Activated CD8-positive, alpha-beta T cell treated with anti-CD3 and anti-CD28 coated beads, Interleukin-2, amount 10 ng/mL, durations not matched to agents 7 days and 5 days (primary cell): ENCODE measurements at places on chromosomes 1 and 21. TPM values are rescaled to one million over a fixed set of nuclear protein-coding genes. Genes with fewer than 3 reads are reported as not detected.

Gene NUAK2
- 1.6 TPM for total RNA-seq

Gene HPDL
- total RNA-seq: 16.8 TPM

Gene C1orf50
- total RNA-seq: 6.3 TPM

Gene KCND3
- total RNA-seq: not detected

Gene SIPA1L2
- total RNA-seq: 0.23 TPM

Gene EFNA3
- 3.8 TPM for total RNA-seq

DNA sequence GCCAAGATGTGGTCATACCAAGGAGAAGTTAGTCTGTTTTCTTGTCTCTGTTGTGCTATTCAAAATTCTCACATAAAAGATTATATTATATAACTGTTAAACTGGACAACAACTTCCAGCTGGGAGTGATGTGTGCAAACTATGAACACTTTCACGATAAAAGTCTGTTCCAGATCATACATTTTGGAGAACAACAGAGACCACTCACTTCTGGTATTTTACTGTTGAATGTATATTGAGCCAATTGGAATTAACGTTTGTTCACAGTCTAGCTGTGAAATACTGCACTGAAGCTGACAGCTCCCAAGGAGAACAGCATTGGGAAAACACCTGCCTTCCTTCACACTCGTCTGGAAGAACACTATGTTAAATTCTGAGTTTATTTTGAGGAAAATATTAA lies 860 bp upstream of the SHCBP1L start:
- H3K27ac ChIP-seq: no peak overlapping the region
- peaks cover 5% of the 10 kb centered on the region for H3K4me1 ChIP-seq
- H3K27me3 ChIP-seq: peaks cover 22% of the 10 kb centered on the region
- H3K4me3 ChIP-seq: no peak overlapping the region
- no peak for DNase-seq
- no peaks in the 10 kb centered on the region for H3K36me3 ChIP-seq

DNA sequence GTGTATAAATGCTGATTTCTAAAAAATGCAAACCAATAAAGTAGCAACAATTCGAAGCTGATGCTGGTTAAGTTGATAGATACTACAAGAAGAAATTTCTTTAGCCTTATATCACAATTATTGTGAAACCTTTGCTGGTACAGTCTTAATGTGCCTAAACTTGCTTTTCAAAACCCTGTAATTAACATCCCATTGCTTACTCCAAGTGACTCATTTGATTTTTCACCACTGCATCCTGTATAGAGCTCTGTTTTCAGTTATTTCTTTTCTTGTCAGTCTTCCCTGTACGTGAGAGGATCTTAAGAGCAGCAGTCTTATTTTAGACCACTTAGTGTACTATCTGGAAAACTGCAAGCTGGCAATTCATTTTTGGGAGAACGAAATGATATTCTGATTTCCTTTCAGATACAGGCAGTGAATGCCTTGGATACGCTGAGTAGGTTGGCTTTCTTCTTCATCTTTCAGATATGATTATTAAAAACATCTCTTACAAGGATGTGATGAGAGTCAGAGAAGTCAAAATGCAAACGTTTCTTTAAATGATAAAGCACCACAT lies 210.3 kb downstream of the KCTD3 start:
- no peak overlapping the region for H3K4me3 ChIP-seq
- no peak for DNase-seq
- H3K27me3 ChIP-seq: no peaks in the 10 kb centered on the region
- H3K4me1 ChIP-seq: no peaks in the 10 kb centered on the region
- no peaks in the 10 kb centered on the region for H3K36me3 ChIP-seq

- H3K36me3 ChIP-seq: peaks cover 7% of the 10 kb centered on the region
- no peak for DNase-seq
- no peaks in the 10 kb centered on the region for H3K27me3 ChIP-seq
- H3K4me3 ChIP-seq: no peak overlapping the region
- peaks cover 32% of the 10 kb centered on the region for H3K4me1 ChIP-seq
Measured at GRCh38 chr1:8378178-8378577, 60.3 kb downstream of the SLC45A1 start.

DNA sequence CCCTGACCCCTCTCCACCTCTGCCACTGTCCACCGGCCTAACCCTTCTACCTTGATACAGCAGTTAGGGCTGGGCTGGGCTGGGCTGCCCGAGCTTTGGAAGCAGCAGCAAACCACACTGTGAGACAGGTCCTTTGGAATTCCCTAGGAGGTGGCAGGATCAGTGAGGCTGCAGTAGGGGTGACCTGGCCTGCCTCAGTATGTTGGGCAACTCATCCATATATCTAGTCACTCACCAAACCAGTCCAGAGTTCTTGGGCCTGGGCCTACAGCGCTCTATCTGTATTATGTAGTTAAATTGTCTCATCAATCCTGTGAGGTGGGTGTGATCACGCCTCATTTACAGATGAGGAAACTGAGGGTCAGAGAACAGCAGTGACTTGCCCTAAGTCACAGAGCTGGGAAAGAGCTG lies 13.3 kb upstream of the SYNC start:
- no peaks in the 10 kb centered on the region for H3K36me3 ChIP-seq
- DNase-seq: no peak
- H3K4me3 ChIP-seq: no peak overlapping the region
- peaks cover 6% of the 10 kb centered on the region for H3K27me3 ChIP-seq
- no peak overlapping the region for H3K27ac ChIP-seq

DNA sequence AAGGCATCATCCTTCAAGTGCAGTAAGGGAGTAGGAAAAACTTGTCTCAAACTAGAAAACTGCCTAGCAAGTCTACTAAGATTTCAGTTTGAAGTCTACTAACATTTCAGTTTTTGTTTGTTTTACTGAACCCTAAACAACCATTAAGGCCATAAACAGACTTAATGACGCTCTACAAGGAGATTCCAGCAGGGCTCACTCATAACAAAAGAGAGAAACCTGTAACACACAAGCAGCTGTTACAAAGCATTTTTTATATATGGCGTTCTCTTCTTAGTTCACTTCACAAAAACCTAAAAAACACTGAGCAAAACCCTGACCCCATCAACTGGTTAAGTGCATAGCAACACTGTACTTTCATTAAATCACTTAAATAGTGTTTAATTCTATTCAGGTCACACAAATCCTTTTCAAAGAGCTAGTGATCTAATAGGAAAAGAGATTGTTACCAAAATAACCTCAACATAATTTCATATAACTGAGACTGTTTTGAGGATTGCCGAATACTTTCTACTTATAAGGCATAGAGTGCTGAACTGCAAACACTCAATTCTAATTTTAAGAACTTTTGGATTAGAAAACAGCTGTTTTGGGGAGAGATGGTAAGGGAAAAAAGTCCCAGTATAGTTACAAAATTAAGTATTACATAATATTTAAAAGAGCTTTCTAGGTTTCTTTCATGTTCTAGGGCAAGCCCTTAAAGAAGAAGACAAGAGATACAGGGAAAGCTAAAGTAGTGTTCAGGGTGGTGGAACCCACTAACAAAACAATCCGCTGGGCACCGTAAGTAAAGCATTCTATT lies 1.4 kb downstream of the B3GALNT2 start:
- peaks cover 3% of the 10 kb centered on the region for H3K36me3 ChIP-seq
- no peak for DNase-seq
- H3K4me3 ChIP-seq: peak overlapping the region; percentile 90
- no peaks in the 10 kb centered on the region for H3K27me3 ChIP-seq

- DNase-seq: no peak
- peaks cover 6% of the 10 kb centered on the region for H3K27me3 ChIP-seq
- H3K4me1 ChIP-seq: peaks cover 13% of the 10 kb centered on the region
- H3K36me3 ChIP-seq: no peaks in the 10 kb centered on the region
- H3K4me3 ChIP-seq: no peak overlapping the region
Measured at GRCh38 chr21:42659416-42660117, 6.1 kb downstream of the PDE9A start.

GRCh38 chr1:93992954-93993353 lies 83.7 kb upstream of the GCLM start:
- no peak overlapping the region for H3K4me3 ChIP-seq
- H3K27ac ChIP-seq: no peak overlapping the region
- no peak for DNase-seq
- no peaks in the 10 kb centered on the region for H3K4me1 ChIP-seq
- H3K36me3 ChIP-seq: no peaks in the 10 kb centered on the region

GRCh38 chr1:17819129-17819802 lies 64.1 kb downstream of the ACTL8 start:
- no peak overlapping the region for H3K4me3 ChIP-seq
- no peak overlapping the region for H3K27ac ChIP-seq
- no peak for DNase-seq

DNA sequence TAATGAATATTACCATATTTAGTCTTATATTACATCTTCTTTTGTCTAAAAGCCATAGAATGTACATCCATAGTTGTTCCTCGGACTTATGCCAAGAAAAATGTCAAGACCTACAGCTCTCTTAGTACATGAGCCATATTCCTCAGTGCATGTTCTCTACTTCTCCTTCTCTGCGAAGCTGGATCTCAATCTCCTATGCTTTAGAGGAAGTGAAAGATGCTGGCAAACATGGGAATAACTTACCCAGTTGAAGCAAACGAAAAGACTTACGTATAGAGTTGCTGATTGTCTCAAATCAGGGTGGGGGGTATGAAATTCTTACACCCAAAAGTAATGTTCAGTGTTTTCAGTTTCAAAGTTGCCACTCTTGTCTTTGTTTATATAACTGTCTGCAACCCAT lies 32.7 kb downstream of the OR13G1 start:
- no peak overlapping the region for H3K27ac ChIP-seq
- no peak for DNase-seq
- no peaks in the 10 kb centered on the region for H3K36me3 ChIP-seq
- H3K27me3 ChIP-seq: no peaks in the 10 kb centered on the region
- H3K4me1 ChIP-seq: no peaks in the 10 kb centered on the region
- H3K4me3 ChIP-seq: no peak overlapping the region

GRCh38 chr21:24290151-24290833 lies 1317.0 kb downstream of the MRPL39 start:
- H3K36me3 ChIP-seq: no peaks in the 10 kb centered on the region
- H3K27ac ChIP-seq: peak overlapping the region; percentile 73
- peak; percentile 84 for DNase-seq
- peaks cover 13% of the 10 kb centered on the region for H3K4me1 ChIP-seq
- H3K4me3 ChIP-seq: peak overlapping the region; percentile 69
- H3K27me3 ChIP-seq: no peaks in the 10 kb centered on the region

DNA sequence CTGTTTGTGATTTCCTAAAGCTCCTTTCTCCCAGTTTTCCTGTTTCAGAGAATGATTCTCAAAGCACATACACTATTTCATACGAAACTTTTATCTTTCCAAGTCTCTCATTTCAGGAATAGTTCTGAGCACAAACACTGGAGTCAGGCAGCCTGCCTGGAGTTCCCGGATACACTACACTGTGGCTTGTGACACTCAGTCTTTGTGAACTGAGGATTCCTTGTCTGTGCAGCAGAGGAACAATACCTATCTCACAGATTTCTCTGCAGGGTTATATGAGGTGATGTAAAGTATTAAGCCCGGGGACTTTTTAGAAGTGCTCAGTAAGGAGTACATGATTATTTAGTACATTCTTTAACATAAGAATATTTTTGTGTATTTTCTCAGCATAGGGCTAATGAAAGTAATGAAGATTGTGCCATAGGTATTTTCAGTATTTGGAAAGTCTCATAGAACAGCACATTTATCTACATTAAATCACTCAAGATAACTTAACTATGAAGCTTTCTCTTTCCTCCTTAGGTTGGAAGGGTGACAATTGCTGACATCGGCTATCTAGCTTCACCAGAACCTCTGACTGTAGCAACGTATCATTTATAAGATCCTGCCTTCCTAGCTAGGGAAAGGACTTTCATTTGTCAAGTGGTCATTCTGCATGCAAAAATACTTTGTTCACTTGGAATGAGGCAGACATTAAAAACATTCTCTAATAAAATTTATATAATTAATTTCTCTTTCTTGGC lies 12.9 kb downstream of the GBP2 start:
- no peak overlapping the region for H3K4me3 ChIP-seq
- peaks cover 11% of the 10 kb centered on the region for H3K4me1 ChIP-seq
- no peak for DNase-seq
- no peaks in the 10 kb centered on the region for H3K27me3 ChIP-seq
- no peak overlapping the region for H3K27ac ChIP-seq

DNA sequence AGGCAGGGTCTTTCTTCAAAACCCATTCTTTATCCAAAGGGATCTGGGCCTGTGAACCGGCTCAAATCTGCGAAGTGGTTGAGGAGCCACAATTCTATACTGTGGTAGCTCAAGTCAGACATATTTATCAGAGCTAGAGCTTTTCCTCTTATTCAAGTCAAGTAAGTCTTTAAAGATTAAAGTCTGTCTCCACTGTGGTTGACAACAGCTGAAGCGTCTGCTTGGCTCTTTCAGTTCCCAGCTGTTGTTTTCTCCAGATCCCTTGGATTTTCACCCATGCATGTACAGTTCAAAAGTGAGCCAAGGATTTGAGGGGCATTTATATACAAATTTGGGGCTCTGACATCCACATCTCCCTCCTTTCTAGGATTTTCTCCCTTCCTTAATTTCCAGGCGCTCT lies 66.9 kb downstream of the C1orf185 start:
- no peaks in the 10 kb centered on the region for H3K36me3 ChIP-seq
- H3K4me1 ChIP-seq: peaks cover 20% of the 10 kb centered on the region
- no peak overlapping the region for H3K4me3 ChIP-seq
- no peak overlapping the region for H3K27ac ChIP-seq
- no peak for DNase-seq
- peaks cover 11% of the 10 kb centered on the region for H3K27me3 ChIP-seq

GRCh38 chr1:160376525-160377131 lies 9.8 kb downstream of the NHLH1 start:
- DNase-seq: peak; percentile 55
- peaks cover 8% of the 10 kb centered on the region for H3K27me3 ChIP-seq
- no peak overlapping the region for H3K4me3 ChIP-seq

DNA sequence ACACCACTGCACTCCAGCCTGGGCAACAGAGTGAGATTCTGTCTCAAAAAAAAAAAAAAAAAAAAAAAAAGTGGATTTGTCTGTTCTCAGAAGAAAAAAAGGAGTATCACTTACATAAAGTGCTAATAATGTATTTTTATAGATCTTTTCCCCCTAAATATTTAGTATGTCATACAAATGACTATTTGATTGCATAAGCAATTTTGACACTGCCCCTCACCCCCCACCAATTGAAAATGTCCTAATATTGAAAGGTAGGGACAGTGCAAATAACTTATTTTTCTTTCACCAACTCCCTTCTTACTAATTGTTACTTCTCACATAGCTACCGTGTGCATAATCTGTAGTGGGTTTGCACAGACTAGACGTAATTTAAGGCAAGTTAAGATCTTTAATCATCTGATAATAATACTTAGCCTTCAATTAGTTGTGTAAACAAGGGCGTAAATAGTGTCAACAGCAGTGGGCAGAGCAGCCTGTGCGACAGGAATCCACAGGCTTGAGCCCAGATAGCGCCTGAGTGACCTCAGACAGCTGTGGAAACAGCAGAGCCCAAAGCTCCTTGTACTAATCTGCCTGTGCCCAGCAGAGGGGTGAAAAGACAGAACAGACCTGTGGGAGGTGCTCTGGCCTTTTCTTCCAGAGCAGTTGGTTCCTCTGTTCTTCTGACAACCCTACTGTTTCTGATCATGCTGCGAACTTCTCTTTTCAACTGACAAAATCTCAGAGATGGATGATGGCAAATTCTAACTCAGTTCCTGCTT lies 4.5 kb upstream of the IER5 start:
- H3K4me3 ChIP-seq: no peak overlapping the region
- peaks cover 3% of the 10 kb centered on the region for H3K36me3 ChIP-seq
- DNase-seq: peak; percentile 78
- H3K27me3 ChIP-seq: peaks cover 3% of the 10 kb centered on the region
- peaks cover 31% of the 10 kb centered on the region for H3K4me1 ChIP-seq

- no peaks in the 10 kb centered on the region for H3K36me3 ChIP-seq
- H3K27me3 ChIP-seq: peaks cover 17% of the 10 kb centered on the region
- H3K4me3 ChIP-seq: no peak overlapping the region
- no peak for DNase-seq
- H3K27ac ChIP-seq: no peak overlapping the region
- H3K4me1 ChIP-seq: peaks cover 10% of the 10 kb centered on the region
Measured at GRCh38 chr1:114099268-114099667, 54.4 kb downstream of the SYT6 start.
